ENCODE measurements at places on chromosomes 3 and 15.
A peak's percentile ranks its signal among the peaks of the same experiment; 100 is the strongest.

- DNase-seq = peak; percentile 45
Observed at GRCh38 chr3:56468184-56469106, at the start of gene ERC2. ERC2 (minus strand) TSS chr3:56468467.

GRCh38 chr3:62995530-62995929, 120.3 kb upstream of the CADPS start:
- DNase-seq = no peak

DNA sequence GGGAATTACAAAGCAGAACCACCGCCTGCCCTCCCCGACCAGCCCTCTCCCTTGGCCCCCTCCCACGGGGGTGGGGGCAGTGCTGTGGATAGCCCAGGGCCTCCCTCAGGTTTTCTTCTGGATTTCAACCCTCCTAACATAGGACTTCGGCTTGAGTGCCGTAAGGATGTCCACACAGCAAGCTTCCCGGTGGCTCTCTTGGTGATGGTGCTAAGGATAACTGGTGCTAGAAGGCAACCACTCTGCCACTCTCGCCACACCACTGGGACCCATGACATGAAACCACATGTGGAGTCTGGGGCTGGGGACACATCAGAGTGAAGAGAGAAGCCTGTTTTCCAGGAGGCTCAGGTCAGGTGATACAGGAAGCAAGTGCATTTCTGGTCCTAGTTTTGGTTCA, 35.4 kb downstream of the SCN5A start:
- DNase-seq = no peak

- DNase-seq = no peak
Observed at GRCh38 chr15:70378126-70379031, 280.7 kb upstream of the TLE3 start.

GRCh38 chr3:104987859-104988258, 378.9 kb upstream of the ALCAM start:
- no peak for DNase-seq

- no peak for DNase-seq
Observed at GRCh38 chr3:880371-880770, 212.5 kb upstream of the CNTN6 start.

DNA sequence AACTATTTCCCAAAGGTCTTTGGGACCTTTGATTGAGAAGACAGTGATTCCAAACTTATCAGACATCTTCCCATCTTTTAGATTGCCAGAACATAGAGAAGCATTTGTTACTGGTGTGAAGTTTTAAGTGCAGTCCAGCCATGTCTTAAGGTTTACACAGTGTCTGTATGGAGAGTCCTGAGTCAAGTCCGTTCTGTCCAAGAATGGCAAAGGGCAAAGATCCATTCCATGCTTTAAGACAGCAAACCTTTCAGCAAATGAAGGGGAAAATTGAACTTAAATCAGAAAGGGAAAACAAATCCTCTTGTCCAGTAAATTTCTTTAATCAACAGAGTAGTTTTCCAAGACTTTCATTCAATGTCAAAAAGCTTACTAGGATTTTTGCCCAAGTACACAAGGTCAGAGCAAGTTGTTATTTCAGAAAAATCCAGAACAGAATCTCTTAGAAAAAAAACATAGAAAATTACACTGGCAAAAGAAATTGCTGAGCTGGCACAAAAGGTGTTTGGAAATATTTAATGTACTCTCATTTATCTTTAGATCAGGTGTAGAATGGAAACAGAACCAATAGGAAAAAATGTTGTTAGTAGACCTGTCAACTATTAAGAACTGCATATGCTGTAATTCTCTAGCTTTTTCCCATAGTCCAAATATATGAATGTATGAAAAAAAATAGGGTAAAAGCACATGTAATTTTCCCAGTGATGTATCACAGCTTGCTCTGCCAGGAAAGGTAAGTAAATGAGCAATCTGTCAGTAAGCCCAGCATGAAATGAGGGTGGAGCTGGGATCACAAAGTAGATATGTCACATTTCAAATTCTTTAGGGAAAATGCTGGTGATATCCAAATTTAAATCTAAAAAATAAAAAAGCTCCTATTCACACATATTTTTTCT, 1099.9 kb downstream of the TUSC7 start:
- DNase-seq = no peak

DNA sequence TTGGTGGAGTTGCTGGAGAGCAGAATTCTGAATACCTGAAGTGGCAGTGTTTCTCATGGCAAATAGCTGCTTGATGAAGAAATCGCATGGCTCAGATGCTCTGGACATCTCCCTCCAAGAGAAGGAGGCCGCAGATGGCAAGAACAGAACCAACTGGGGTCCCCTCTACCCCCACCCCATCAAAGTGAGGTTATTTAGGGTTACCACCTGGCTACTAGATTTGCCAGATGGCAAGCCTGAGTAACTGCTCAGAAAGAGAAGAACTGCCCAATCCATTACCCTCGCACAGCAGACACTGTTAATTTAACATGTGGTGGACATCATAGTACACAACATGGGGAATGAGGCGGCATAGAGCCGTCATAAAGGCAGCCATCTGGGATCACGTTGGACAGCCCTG, 30.5 kb upstream of the LIPC start:
- DNase-seq = no peak

- no peak for DNase-seq
Observed at GRCh38 chr3:162021206-162021605, 524.6 kb downstream of the OTOL1 start.

Data from iPS DF 19.7 (cell line).